HuH-7.5 (cell line): ENCODE measurements at places on chromosomes 12 and 14.

DNA sequence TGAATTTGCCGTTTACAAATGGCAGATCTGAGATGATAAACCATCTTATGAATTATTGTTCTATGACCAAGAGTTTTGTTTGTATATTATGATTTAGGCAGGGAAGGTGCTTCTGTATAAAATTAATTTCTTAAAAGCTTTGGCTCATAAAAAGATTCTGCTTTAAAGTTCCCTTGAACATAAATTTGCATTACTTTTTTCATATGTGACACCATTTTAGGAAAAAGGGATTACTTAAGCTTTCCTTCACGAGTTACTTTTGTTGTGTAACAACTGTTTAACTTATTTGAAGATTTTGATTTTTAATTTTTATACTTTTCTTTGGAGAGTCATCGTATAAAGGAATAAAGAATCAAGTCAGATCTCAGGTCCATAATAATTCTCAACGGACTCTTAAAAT is 3.3 kb downstream of the ETNK1 start:
- DNase-seq: no peak

GRCh38 chr12:14618983-14619382 is 51.3 kb upstream of the PLBD1 start:
- DNase-seq: no peak

- no peak for DNase-seq
Observed at GRCh38 chr14:63249092-63249491, 44.8 kb downstream of the RHOJ start.

- no peak for DNase-seq
Observed at GRCh38 chr12:124456652-124457152, 110.7 kb downstream of the NCOR2 start.
